ENCODE measurements at places on chromosomes 13 and 19.

DNA sequence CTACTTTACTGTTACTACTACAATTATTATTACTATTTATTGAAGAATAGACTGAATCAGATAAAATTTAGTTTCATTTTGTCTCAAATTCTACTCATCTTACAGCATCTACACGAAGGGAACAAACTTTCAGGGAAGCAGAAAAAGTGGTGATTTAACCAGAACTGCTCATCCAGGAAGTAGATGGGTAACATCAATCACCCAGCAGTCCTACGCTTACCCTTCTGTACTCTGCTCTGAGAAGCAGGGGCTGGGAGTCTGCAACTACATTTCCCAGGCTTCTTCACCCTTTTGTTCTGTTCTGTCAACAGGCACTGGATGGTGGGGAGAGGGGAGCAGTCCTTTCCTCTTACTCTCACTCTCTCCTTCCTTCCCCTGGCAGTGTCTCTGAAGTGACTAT lies 31.4 kb upstream of the GGACT start:
- no peak for DNase-seq

GRCh38 chr13:75797239-75797638 lies 161.1 kb downstream of the LMO7 start:
- no peak for DNase-seq

DNA sequence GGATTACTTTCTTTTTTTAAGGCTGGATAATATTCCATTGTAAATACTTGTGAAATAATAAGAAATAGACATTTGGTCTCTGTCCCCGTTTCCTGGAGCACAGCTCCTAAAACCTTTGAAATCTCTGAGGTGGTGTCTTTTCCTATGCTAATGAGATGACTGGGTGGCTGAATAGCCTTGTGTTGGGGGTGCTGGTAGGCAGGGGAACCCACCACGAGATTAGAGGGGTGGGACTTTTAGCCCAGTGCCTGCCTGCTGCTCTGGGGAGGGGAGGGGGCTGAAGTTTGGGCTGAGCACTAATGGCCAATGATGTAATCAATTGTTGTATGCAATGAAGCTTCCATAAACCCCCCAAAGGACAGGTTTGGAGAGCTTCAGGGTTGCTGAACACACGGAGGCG lies 175.7 kb downstream of the FGF9 start:
- DNase-seq = no peak

DNA sequence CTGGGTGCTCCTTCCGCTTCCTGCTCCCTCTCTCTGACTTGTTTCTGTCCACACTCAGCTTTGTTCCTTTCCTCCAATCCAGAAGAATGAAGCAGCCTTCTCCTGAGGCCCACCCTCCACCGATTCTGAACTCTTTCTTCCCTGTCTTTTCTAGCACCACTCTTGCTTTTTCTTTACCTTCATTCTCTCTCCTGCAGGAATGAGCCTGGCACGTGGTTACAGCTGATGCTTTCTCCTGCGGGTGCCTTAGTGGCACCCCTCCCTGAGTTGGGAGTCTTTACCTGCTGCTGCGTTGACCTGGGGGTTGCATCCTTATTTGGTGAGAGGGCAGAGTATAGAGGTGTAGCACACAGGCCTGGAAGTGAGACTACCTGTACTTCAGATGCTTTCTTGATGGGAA lies 6.2 kb downstream of the UBAC2 start:
- no peak for DNase-seq

- DNase-seq = no peak
Measured at GRCh38 chr13:104024416-104025170, 958.4 kb upstream of the SLC10A2 start.

DNA sequence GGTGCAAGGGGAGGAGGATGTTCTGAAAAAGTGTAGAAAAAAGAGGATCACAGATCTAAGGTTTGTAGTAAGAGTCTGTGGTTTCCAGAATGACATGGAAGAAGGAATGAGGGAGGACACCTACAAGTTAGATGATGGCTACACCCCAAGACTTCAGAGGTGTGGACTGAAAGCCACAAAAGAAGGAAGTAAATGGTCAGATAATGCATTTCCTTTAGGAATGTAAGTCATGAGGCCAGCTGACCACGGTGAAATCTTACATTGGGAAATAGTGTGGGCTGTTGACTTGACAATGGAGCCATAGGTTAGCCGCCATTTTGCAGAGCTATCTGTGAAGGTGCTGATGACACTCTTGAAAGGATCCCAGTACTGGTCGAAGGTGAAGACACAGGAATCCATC lies 25.3 kb upstream of the FBXO27 start:
- no peak for DNase-seq

- DNase-seq = peak; percentile 62
Measured at GRCh38 chr19:41597600-41598041, 21.7 kb downstream of the CEACAM21 start.

GRCh38 chr13:30045916-30046704 lies 195.7 kb upstream of the UBL3 start:
- DNase-seq = no peak

DNA sequence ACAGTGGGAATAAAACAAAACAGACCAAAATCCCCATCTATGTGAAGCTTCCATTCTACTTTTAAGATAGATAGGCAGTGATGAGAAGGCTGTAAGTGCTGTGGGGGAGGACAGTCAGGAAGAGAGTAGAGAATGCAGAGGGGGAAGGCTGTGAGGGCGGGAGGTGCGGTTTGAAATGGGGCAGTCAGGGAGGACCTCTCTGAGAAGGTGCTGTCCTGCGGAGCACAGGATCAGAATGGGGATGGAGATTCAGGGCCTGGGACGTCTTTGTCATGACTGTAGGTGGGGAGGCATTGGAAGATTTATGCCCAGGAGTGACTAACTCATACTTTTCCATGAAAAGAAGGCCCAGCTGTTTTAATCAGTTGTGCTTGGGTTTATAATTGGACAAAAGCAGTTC lies 3.9 kb upstream of the GPR183 start:
- no peak for DNase-seq

- DNase-seq = peak; percentile 58
Measured at GRCh38 chr19:17394891-17395415, 957 bp upstream of the CCDC194 start.

- no peak for DNase-seq
Measured at GRCh38 chr13:49521224-49521623, 25.5 kb downstream of the PHF11 start.

- DNase-seq = no peak
Measured at GRCh38 chr13:32048816-32049215, 17.2 kb downstream of the FRY start.

GRCh38 chr13:51500687-51501086 lies 47.9 kb upstream of the INTS6 start:
- no peak for DNase-seq

DNA sequence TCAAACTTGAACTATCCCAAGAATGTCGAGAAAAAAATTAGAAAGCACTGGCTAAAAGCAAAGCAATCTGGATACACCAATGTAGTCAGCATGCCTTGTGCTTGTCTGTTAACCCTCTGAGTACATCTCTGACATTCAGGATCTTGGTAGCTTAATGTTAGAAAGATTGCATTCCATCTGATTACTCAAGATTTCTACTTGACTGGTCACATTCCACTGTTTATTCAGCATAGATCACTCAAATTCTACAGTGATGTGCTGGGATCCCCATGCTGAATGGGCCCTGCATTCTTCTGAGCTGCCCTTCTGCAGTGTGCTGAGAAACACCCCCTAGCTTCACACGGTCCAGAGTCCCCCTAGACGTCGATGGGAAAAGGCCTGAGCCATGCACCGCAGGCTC lies 295.4 kb upstream of the MAB21L1 start:
- peak; percentile 87 for DNase-seq

DNA sequence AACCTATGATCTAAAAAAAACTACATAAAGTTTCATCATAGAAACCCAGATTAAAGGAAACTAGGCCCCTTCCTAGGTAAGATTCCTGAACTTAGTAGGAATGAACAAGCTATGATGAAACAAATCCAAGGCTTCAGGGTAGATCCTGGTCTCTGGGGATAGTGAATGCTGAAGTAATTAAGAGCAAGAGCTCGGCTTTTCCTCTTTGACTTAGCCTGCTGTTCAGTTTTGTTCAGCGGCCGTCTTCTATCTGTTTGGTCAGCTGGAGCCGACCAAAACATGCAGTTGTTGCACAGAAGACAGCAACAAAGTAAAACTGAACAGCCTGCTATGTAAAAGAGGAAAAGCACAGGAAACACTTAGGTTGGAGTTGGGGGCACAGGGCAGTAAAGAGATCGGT lies 44.1 kb upstream of the RFXAP start:
- DNase-seq = no peak

DNA sequence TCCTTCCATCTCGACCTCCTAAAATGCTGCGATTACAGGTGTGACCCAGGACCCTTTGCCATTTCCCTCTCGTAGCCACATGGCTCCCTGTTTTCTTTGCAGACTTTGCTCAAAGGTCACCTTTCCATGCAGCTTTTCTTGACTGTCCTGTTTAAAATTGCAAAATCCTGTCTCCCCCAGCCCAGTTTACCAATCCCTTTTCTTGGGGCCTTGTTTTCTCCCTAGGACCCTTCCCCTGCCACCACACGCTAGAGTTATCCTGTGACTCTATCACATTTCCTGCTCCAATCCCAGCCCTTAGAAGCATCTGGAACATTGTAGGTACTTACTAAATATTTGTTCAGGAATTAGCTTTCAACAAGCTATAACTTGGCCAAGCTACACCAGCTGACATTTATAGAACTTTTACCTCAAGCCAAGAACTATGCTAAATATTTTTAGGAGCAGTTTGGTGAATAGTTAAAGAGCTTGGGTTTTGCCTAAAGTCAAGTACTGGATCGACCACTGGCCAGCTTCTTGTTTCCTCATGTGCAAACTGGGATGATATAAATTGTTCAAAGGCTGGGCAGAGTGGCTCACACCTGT lies 9.1 kb upstream of the SERTAD3 start:
- DNase-seq = no peak

DNA sequence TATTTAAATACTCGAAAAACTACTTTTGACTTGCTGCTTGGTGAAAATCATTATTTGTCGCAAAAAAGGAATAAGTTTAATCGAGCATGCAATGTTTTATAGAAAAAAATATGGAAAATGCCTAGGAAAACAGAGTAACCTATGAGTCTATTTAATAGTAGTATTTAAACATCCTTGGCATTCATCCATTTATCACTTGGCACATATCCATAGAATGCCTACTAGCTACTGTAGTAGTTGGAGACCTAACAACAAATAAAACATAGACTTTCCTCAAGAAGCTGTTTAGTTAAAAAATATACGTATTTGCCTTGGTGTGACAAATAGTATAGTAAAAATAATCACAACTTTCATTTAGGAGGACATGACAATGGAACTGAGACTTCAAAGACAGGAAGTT lies 302.1 kb downstream of the DIAPH3 start:
- no peak for DNase-seq

GRCh38 chr13:99698816-99699099 lies 197.5 kb downstream of the TM9SF2 start:
- no peak for DNase-seq

GRCh38 chr13:79775830-79776229 lies 294.9 kb downstream of the NDFIP2 start:
- peak; percentile 79 for DNase-seq

- DNase-seq = no peak
Measured at GRCh38 chr13:59991395-59991794, 172.3 kb downstream of the DIAPH3 start.

GRCh38 chr19:11942843-11943108 lies 17.9 kb downstream of the ZNF700 start:
- DNase-seq = no peak

DNA sequence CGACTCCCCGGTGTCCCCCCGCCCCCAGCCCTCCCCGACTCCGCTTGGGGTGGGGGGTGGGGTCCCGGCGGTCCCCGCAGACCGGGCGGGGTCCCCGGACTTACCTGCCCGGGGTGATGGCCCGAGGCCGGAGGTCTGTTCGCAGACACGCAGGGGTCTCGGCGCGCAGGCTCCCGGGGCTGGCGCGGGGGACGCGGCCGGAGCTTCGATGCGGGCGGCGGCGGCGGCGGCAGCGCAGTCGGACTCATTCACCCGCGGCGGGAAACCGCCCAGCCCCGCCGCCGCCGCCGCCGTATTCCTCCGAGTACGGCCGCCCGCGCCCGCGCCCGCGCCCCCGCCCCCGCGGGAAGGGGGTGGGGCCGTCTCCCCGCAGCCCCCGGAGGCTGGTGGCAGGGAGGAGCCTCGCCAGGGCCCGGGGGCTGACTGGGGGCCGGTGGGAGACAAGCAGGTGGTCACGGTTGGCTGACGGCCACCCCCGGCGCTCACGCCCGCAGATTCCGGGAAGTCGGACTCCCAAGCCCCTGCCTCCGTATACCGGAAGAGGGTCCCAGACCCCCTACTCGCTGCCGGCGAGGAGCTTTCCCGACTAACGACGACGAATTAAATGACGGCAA lies at the start of gene C2CD4C:
Gene C2CD4C, minus strand, starts transcription at position 246 of the 614 bp plus-strand sequence. CDS start 786 bp downstream, outside the sequence.
- DNase-seq = no peak

DNA sequence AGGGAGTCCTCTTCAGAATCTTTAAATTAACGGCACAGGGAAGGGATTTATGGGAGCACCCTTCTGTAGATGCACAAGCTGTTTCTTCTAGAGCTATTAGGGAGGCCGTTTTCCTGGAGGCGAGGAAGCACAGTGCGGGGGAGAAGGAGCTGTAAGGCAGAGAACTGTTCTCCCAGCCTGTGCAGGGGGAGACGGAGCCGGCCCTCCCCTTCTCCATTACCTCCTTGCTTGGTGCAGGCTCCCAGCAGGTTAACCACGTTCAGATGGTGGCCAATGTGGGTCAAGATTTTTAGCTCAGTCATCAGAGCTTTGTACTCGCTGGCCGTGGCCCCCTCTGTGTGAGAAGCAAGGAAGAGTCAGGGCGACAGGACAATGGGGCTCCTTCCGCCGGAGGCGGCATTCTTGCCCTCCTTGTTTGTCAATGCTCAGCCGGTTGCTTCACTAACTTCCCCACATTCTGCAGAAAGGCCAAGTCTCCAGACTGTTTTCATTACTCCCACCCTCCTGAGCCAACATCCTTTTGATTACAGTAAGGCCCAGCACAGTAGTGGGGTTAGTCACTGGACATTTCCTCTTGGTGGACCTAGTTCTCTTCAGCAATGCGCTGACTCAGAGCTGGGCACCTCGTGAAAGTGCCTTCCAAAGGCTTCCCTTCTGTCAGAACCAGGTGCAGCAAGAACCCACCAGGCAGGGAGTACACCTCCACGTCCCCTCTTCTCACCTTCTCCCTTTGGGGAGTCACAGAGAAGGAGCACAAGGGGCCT lies 165.4 kb downstream of the FLT1 start:
- DNase-seq = no peak

DNA sequence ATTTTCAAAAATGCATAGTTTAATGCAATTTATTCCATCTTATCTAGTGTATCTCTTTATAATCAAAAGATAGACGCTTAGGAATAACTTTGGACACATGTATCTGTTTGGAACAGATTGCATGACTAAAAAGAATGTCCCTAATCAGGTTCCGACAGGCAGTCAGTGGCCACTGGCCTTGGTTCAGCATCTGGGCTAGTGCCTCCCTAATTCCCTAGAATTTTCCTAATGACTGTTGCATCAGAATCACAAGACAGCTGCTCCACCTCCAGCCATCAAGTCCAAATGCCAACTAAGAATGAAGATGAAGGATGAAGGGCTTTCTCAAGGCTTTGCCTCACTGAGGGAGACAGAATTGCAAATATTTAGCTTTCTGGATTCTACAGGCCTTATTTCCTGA lies 173.8 kb downstream of the EFNB2 start:
- no peak for DNase-seq

GRCh38 chr19:13796301-13797057 lies 1.2 kb downstream of the ZSWIM4 start:
- DNase-seq = peak; percentile 93

Measured in ACHN (cell line).